Pancreas (tissue), 10 donors: ENCODE measurements at places on chromosomes 7 and 10. TPM values are rescaled to one million over a fixed set of nuclear protein-coding genes. Genes with fewer than 3 reads are reported as not detected.

DNA sequence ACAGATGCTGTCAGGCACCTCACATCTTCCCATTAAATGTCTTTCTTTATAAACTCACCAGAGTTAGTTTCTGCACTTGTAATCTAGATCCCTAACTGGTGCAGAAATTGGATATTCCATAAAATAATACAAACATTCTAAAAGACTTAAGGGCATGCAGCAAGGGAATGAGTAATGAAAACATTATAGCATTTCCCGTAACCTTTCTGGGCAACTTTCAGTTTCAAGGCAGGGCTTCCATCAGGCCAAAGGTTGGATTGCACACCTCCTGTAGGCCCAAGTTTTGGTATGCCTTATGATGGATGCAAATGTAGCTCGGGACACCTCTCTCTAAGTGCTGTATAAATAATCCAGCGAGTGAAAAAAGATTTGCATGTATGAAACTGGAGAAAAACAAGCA lies 129.9 kb upstream of the LYZL2 start:
- H3K36me3 ChIP-seq = no peaks in the 10 kb centered on the region
- no peak overlapping the region for H3K4me3 ChIP-seq
- H3K27me3 ChIP-seq = no peaks in the 10 kb centered on the region
- H3K4me1 ChIP-seq = no peaks in the 10 kb centered on the region
- H3K27ac ChIP-seq = no peak overlapping the region

DNA sequence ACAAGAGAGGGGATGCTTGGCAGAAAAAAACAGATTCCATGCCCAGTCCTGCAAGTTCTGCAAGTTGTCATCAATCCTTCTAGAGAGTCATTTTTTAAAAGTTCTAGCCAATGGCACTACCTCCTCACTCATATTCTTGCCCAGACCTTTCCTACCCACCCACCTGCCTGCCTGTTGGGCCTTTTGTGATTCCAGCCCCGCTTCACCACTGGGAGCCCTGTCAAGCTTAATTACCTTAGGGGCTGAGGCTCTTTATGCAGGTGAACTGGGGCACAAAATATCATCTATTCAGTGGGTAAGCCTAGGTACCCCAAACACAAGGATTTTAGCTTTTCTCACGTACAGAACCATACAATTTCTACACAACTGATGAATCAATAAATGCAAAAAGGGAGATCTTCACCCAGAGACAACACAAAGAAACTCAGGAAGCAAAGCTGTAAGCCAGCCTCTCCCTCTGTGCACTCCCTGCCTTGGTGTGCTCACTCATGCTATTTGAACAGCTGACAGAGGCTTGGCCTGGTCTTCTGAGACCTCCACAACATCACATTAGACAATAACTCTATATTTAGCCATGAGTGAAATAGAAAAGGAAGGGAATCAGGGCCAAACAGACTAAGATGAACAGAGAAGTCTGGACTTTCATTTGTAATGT lies 222.6 kb downstream of the HTR7 start:
- H3K27ac ChIP-seq = no peak overlapping the region
- no peaks in the 10 kb centered on the region for H3K36me3 ChIP-seq
- no peak overlapping the region for H3K4me3 ChIP-seq
- DNase-seq = no peak

GRCh38 chr10:122504610-122504950 lies 43.2 kb downstream of the HTRA1 start:
- peak; percentile 86 for DNase-seq
- no peaks in the 10 kb centered on the region for H3K27me3 ChIP-seq
- H3K36me3 ChIP-seq = no peaks in the 10 kb centered on the region
- no peaks in the 10 kb centered on the region for H3K4me1 ChIP-seq
- no peak overlapping the region for H3K4me3 ChIP-seq
- H3K27ac ChIP-seq = no peak overlapping the region

- DNase-seq = no peak
- H3K4me3 ChIP-seq = no peak overlapping the region
- H3K4me1 ChIP-seq = no peaks in the 10 kb centered on the region
- H3K27ac ChIP-seq = no peak overlapping the region
These were observed 780.8 kb upstream of the C7orf33 start for GRCh38 chr7:147809786-147810185.

- no peaks in the 10 kb centered on the region for H3K36me3 ChIP-seq
- no peak overlapping the region for H3K4me3 ChIP-seq
- no peaks in the 10 kb centered on the region for H3K27me3 ChIP-seq
- no peak overlapping the region for H3K27ac ChIP-seq
- DNase-seq = no peak
These were observed 37.0 kb upstream of the PURB start for GRCh38 chr7:44922351-44922694.

DNA sequence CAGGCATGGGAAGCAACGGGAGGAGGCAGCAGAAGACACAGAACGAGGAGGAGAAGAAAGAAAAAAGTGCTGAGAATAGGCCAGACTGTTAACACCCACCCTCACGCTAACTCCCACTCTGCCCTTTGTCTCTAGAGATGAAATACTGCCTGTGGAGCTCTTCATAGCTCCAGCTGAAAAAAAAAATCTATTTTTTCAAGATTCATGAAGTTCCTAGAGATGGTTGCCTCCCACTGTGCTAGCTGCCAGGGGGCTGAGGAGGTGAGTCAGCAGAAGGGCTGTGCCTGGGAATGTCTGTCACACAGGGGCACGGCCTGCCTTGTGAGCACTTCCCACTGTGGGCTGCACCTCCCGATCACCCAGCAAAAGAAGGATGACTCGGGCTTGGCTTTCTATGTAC lies 144.5 kb downstream of the RNF216 start:
- no peaks in the 10 kb centered on the region for H3K36me3 ChIP-seq
- no peak overlapping the region for H3K4me3 ChIP-seq
- no peak for DNase-seq
- H3K27me3 ChIP-seq = no peaks in the 10 kb centered on the region

GRCh38 chr7:150626696-150627095 lies 5.5 kb downstream of the GIMAP6 start:
- H3K4me3 ChIP-seq = no peak overlapping the region
- H3K27ac ChIP-seq = no peak overlapping the region
- DNase-seq = no peak
- H3K4me1 ChIP-seq = no peaks in the 10 kb centered on the region
- H3K36me3 ChIP-seq = no peaks in the 10 kb centered on the region

- H3K27ac ChIP-seq = no peak overlapping the region
- DNase-seq = no peak
- no peaks in the 10 kb centered on the region for H3K27me3 ChIP-seq
- H3K36me3 ChIP-seq = no peaks in the 10 kb centered on the region
- no peaks in the 10 kb centered on the region for H3K4me1 ChIP-seq
These were observed 223.1 kb downstream of the CUX1 start for GRCh38 chr7:102040569-102040968.

DNA sequence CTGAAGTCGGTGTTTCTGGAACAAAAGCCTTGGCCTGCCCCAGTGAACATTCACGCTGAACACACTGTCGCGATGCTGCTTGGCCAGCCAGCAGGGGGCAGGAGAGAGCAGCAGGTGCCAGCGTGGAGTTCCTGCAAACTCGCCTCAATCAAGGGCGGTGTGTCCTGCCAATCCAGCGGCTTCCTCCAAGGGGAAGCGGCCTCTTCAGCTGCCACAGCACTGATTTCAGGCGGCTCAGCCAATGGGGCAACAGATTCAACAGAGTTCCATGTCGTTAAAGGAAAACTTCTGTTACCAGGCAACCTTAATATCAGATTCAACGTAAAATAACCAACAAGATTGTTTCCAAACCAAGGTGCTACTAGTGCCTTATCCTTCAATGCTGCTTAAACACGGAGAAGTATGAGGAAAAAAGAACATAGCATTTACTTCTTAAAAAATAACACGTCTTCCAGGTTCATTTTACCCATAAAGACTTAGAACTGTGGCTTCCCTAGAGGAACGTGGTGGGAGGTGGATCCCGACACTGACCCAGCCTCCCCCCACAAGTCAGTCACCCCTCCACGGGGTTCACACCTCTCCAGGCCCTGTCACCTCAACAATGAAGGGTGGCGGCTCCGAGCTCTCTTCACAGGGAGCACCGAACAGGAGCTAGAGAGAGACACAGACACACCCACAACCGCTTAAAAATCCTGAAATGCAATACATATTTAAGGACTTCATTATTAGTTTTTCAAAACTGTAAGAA lies 178.2 kb downstream of the DIP2C start:
- no peaks in the 10 kb centered on the region for H3K27me3 ChIP-seq
- H3K4me3 ChIP-seq = no peak overlapping the region
- H3K4me1 ChIP-seq = peaks cover 11% of the 10 kb centered on the region
- peak overlapping the region; percentile 33 for H3K27ac ChIP-seq

DNA sequence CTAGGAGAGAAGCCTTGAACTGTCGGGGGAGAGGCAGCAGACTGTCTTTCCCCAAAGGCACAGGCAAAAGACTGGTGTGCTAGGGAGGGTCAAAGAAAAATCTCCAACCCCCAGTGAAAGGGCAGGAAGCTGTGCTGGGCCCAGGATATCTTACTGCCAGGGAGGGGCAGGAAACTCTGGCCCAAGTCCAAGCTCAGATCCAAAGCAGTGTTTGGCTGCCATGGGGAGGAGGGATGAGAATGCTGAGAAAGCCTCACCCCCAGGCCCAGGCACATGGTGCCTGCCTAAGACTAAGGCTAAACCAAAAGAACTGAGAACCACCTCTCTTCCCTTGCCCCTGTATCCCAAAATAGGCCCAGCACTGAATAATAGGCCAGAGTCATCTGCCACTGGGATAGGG lies 171.2 kb downstream of the PLPP4 start:
- no peaks in the 10 kb centered on the region for H3K4me1 ChIP-seq
- DNase-seq = no peak
- H3K27me3 ChIP-seq = no peaks in the 10 kb centered on the region
- H3K36me3 ChIP-seq = no peaks in the 10 kb centered on the region
- no peak overlapping the region for H3K27ac ChIP-seq
- no peak overlapping the region for H3K4me3 ChIP-seq

Gene ACBD7
- total RNA-seq = 0.31 TPM

DNA sequence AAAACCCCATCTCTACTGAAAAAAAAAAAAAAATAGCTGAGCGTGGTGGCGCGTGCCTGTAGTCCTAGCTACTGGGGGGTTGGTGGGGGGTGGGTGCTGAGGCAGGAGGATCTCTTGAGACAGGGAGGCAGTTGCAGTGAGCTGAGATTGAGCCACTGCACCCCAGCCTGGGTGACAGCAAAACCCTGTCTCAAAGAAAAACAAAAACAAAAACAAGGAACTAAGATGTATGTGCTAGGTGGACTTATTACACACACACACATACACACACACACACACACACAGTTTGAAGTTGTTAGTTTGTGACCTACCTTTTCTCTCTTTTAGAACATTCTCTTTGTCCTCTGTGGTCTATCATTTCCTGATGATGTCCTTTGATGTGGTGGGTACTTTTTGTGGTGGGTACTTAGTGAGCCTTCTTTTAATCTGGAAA lies 53.5 kb downstream of the EXOC6 start:
- H3K4me1 ChIP-seq = no peaks in the 10 kb centered on the region
- no peaks in the 10 kb centered on the region for H3K36me3 ChIP-seq
- H3K27me3 ChIP-seq = no peaks in the 10 kb centered on the region
- DNase-seq = no peak
- H3K4me3 ChIP-seq = no peak overlapping the region

DNA sequence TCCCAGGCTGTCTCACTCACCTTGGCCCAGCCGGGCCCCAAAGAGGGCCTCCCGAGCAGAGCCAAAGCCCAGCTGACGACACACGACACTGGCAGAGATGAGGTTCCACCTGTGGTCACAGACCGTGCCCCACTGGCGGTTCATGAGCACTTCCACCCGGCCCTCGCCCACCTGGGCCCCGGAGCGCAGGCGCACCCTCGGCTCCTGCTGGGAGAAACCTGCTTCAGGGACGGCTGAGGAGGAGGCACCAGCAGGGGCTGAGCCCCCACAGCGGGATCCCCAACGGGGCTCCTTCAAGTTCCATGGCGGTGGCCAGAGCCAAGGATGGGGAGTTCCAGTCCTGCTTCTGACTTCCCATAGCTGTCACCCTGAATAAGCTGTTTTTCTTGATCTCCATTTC lies 10.0 kb downstream of the LOXL4 start:
- H3K27ac ChIP-seq = no peak overlapping the region
- H3K4me1 ChIP-seq = no peaks in the 10 kb centered on the region
- DNase-seq = no peak
- no peak overlapping the region for H3K4me3 ChIP-seq

Gene PKD2L1
- not detected for total RNA-seq

Gene KNDC1
- 0.89 TPM for total RNA-seq

- no peaks in the 10 kb centered on the region for H3K27me3 ChIP-seq
- no peaks in the 10 kb centered on the region for H3K4me1 ChIP-seq
- no peak for DNase-seq
- H3K36me3 ChIP-seq = no peaks in the 10 kb centered on the region
- no peak overlapping the region for H3K4me3 ChIP-seq
These were observed 103.1 kb downstream of the MGMT start for GRCh38 chr10:129570185-129570584.

DNA sequence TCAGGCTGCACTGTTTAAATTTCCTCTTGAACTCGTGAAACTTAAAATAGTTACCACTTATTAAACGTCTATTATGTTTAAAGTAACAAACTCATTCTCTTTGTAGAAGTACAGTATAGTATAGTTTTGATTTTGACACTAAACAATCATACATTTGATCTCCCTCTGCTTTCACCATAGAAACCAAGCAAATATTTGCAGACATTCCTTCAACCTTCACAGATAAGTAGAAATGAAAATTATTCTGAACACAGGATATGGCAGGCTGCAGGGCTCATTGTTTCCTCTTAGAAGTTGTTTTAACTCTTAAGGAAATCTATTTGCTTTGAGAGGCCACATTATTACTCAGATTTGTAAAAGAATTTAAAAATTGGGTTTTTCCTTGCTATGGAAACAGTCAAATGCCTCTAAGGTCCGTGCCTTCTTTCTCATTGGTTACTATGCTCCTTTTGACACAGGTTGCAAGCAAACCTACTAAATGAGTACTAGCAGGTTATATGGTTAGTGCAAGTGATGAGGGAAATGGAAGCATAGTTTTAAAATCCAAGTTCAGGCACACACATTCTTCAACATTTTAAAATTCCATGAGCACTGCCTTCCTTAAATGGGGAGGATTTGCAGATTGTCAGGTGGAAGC lies 92.8 kb upstream of the FAM133B start:
- H3K27ac ChIP-seq = no peak overlapping the region
- no peak overlapping the region for H3K4me3 ChIP-seq

- DNase-seq = peak; percentile 81
- no peaks in the 10 kb centered on the region for H3K36me3 ChIP-seq
- no peaks in the 10 kb centered on the region for H3K27me3 ChIP-seq
- peak overlapping the region; percentile 84 for H3K27ac ChIP-seq
- no peak overlapping the region for H3K4me3 ChIP-seq
These were observed 40.0 kb upstream of the INSIG1 start for GRCh38 chr7:155257482-155258225.

DNA sequence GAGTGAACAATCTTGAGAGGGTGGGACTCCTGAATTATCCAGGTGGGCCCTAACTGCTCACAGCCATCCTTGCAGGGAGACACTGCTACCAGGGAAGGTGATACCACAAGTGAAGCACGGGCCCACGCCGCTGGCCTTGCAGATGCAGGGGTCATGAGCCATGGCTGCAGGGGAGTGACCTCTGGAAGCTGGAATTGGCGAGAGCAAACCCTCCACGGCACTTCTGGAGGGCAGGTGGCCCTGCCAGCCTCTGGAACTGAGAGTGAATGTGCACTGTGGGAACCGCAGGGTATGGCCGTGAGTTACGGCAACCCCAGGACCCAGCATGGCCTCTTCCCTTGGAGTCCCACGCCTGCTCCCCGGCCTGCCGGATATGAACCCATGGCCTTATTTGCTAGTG lies 37.5 kb downstream of the STK32C start:
- H3K4me1 ChIP-seq = no peaks in the 10 kb centered on the region
- H3K27ac ChIP-seq = no peak overlapping the region
- no peak overlapping the region for H3K4me3 ChIP-seq

Gene SPDYE8
- total RNA-seq = not detected

Gene ANXA8
- 0.84 TPM for total RNA-seq

- H3K27ac ChIP-seq = no peak overlapping the region
- no peaks in the 10 kb centered on the region for H3K4me1 ChIP-seq
- no peak overlapping the region for H3K4me3 ChIP-seq
- H3K36me3 ChIP-seq = no peaks in the 10 kb centered on the region
These were observed 4.6 kb upstream of the ZNF862 start for GRCh38 chr7:149833495-149834130.

Gene UNCX
- total RNA-seq = not detected
